ENCODE measurements at places on chromosomes 12 and 14.

DNA sequence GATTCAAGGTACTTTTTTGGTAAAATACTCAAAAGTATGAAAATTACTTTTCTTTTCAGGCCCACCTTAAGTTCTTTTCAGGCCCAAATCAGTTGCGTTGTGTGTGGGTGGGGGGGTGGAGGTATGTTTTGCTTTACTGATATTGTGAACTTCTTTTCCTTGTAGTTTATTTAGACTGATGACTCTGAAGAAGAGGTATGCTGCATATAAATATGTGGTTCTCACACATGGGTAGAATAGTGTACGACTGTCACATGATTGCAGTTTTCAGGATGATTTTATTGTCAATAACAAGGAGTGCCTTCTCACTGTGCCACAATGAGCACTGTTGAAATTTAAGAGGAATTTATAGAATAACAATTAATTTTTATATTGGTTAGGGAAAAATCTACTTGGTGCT lies 166.6 kb upstream of the ATP2B1 start:
- no peak for DNase-seq

DNA sequence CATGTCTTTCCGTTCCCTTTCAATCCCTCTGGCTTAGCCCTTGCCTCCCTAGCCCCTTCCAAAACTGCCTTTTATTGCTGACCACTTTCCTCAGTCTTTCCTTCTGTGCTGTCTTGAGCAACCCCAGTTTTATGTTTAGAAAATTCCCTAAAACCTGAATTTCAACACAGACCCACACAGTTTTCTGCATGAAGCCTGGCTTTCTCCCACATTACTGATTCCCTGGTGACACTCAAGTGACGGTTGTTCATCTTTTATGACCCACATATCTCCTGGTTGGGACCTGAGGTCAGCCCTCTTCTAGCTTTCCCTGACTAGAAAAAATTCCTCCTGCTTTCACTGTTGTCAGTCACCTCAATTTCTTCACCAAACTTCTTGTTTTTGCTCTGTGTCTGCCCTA lies 21.0 kb downstream of the FGD4 start:
- DNase-seq, result no peak

GRCh38 chr14:100132903-100133510 lies 26.4 kb downstream of the DEGS2 start:
- no peak for DNase-seq

DNA sequence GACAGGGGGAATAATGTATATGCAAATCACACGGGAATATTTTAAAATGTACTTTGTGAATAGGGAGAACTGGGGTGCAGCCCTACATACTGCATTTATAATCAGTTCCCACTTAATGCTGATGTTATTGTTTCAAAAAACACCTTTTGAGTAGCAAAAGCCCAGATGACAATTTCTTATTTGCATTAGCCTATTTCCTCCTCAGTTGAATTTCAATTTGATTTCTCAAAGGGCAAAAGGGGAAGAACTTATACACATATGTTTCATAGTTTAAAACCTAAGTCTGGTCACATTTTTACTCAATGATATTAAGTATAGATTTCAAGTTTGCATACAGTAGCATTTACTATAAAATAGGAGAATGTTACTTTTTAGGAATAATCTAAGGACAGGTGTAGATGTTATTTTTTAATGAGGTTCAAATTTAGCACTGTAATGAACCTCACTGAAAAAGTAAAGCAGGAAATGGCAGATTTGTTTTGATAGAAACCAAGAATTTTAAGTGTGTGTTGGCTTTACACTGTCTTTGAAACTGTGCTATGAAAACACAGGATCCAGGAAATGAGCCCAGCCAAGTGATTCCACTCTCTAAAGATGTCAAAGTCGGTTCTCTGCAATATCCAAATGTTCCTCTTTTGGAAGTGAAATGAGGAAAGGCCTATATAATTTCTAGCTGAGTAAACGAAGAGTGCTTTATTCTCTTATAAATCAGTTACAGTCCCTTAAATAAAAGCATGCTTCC lies 367.4 kb downstream of the BTG1 start:
- peak; percentile 11 for DNase-seq

- DNase-seq, result peak; percentile 77
Measured at GRCh38 chr12:68180792-68181744, 21.5 kb upstream of the IFNG start.

GRCh38 chr12:122394626-122395194 lies 27.8 kb downstream of the CLIP1 start:
- DNase-seq, result no peak

- DNase-seq, result no peak
Measured at GRCh38 chr14:96752125-96752524, 45.1 kb upstream of the VRK1 start.

DNA sequence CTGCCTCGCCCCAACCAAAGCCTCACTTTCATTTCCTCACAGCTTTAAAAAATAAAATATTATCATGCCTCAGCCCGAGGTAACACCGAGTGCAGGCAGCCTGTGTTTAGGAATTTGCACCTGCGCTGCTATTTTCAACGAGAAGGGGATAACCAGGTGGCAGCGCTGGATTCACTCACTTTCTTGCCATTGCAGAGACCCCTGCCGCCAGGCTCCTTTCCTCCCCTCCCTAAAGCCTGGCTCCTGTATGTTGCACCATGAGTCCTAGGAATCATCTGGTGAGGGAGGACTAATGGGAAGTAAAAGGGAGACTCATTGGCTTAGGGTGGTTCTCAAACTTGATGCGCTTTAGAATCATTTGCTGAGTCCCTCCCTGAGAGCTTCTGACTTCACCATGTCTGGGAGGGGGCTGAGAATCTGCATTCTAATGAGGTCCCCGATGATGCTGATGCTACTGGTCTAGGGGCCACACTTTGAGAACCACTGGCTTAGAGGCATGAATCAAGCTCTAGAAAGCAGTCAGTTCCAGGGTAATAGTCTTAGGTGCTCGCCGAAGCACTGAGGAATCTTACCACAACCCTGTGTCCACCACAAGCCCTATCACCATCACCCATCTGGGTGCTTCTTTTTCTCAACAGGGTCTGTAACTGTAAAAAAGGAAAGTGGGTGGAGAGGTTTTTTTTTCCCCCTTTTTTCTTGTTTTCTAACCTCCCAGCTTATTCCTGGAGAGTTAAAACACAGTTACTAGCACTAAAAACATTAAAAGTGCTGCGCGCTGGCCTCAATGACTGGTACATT lies 83.8 kb downstream of the SLC38A1 start:
- DNase-seq, result no peak

DNA sequence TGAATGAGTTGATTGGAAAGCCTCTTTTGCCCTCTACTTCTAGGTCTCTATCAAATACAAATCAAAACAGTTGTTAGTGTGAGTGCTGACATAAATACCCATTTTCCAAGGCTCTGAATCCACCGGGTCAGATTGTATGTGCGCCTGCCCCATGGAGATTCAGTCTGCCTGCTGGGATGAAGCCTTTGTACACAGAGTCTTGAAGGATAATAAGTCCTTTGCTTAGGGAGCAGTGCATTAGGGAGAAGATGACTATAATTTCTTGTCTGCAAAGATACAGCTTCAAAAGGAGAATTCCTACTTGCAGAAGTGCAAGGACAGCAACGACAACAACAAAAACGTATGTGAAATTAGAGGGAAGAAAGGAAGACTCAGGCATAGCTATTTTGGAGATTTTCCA lies 90.3 kb upstream of the VRK1 start:
- no peak for DNase-seq

GRCh38 chr12:26831951-26832821 lies 808 bp downstream of the ITPR2 start:
- no peak for DNase-seq

GRCh38 chr12:84507956-84508850 lies 404.4 kb downstream of the SLC6A15 start:
- DNase-seq, result peak; percentile 80

DNA sequence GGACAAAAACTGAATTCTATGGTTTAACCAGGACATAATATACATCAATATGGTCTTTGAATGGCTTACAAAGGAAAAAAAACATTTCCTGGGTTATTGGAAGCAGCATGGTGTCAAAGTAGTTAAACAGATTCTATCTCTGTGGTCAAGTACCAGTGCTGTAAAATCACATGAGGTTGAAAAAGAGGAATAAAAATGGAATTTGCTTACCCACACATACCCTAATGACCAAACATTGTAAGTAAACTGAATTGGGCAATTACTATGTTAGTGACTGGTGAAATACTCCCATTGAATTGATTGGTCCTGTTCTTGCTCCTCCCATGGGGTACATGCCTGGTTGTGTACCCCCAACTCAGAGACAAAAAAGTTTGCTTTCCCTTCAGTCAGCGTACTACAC lies 19.6 kb downstream of the IFNG start:
- DNase-seq, result no peak

DNA sequence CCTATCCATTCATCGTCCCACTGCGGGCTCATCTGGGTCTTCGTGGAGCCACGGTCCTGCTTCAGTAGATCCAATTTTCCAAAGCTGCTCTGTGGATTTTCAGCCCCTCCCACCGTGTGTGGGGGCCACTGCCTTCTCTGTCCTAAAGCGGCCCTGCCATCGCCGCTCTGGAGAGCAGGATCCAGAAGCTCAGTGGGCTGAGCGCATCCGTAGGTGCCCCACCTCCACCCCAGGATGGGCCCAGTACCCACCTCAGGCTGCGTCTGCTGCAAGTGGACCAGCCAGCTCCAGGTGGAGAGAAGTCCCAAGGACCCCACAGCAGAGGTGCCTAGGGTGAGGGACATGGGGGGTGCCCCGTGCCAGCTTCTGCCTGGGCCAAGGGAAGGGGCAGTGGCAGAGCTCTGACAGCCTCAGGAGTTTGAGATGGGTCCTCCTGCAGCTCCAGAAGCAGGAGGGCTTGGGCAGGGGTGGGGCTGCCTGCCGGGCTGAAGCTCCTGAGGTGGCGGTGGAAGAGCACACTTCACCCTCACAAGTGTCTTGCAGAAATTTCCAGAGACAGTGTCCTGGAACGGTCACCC lies 148.1 kb upstream of the C14orf180 start:
- no peak for DNase-seq

DNA sequence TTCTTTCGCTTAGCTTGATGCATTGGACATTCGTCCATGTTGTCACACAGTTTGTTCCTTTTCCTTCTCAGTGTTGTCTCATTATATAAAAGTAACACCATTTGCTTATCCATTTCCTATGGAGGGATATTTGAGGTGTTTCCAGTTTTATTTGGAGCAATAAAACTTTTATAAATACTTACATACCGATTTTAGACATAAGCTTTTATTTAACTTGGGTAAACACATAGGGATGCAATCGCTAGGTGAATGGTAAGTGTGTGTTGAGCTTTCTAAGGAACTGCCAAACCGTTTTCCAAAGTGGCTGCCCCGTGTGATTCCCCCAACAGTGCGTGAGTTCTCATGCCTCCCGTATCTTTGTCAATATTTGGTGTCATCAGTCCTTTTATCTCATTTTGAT lies 95.2 kb upstream of the DYNC1H1 start:
- DNase-seq, result no peak

DNA sequence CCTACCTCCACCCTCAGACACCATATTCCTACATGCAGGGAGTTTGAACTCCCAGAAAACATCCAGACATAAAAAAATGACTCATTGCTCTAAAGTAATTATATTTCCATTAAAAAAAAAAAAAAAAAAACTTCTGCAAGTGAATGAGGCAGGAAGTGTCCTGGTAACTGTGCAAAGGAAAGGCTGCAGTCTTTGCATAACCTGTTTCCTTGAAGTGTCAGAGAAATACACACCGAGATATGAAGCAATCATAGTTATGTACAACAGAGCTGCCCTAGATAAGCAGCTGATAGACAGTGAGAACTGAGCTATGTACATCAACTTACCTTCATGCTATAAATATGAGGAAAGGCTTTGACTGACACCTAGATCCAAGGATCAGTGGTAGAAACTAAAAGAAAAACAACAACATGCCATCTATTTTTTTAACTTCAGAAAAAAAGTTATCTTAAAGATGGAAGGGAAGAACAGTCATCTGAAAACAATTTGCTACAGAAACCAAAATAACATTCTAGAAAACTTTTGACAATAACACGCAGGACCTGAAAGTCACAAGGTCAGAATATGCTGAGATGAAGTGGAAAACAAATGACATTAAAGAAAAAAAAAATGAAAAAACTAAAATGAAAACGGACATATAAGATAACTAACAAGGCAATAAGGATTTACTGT lies 263.2 kb downstream of the SEC23A start:
- no peak for DNase-seq

DNA sequence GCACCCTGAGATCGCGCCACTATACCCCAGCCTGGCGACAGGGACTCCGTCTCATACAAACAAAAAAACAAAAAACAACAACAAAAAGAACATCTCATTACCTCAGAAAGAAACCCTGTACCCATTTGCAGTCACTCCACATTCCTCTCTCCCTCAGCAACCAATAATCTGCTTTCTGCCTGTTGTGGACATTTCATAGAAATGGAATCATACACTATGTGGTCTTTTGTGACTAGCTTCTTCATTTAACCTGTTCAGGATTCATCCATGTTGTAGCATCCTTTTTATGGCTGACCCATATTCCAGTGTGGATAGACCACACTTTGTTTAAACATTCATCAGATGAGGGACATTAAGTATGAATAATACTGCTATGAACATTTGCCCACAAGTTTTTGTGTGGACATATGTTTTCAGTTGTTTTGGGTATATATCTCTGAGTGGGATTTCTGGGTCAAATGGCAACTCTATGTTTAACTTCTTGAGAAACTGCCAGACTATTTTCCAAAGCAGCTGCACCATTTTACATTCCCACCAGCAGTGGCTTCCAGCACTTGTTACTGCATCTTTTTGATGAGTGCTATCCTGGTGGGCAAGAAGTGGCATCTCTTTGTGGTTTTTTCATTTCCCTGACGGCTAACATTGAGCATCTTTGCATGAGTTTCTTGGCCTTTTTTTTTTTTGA lies 5.9 kb upstream of the RCOR1 start:
- DNase-seq, result no peak

DNA sequence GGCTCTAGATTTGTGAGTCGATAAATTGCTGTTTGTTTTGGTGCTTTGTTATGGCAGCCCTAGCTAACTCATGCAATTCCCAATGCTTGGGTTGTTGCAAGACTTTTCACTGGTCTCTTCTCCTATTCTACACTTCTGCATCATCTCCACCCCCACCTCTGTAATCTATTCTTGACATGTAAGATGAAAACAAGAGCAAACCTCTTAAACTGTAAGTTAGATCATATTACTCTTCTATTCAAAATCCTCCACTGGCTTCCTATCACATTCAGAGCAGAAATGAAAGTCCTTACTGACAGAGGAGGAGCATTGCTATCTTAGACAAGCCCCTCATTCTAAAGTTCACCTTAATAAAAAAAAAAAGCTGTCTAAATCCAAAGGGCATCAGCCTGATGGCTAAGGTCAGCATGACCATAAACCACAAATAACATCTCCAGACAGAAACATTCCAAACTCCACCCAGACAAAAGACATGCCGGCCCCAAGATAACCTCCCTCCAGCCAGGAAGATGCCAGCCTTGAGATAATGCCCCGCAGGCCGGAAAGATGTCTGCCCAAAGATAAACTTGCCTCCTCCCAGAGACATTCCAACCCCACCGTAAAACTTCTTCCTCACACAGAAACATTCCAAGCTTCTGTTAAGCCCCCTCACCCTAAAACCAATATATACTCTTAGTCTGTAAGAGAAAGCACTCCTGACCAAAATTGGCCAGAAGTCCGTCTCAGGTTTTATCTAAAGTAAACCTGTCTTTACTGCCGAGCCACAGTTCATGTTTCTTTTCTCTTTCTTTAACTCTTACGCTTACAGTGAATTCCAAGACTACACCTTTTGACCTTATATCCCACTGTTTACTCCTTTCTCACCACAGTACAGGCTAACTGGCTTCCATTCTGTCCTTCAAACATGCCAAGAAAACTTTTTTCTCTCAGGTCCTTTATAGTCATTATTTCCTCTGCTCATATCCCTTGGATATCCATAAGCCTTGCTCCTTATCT lies 308.9 kb downstream of the KCNH5 start:
- no peak for DNase-seq

- DNase-seq, result no peak
Measured at GRCh38 chr14:56100556-56100955, 17.7 kb upstream of the PELI2 start.

GRCh38 chr12:93758801-93759373 lies 81.7 kb downstream of the CRADD start:
- no peak for DNase-seq
